ENCODE measurements at places on chromosomes 7 and 10.
A peak's percentile ranks its signal among the peaks of the same experiment; 100 is the strongest.

DNA sequence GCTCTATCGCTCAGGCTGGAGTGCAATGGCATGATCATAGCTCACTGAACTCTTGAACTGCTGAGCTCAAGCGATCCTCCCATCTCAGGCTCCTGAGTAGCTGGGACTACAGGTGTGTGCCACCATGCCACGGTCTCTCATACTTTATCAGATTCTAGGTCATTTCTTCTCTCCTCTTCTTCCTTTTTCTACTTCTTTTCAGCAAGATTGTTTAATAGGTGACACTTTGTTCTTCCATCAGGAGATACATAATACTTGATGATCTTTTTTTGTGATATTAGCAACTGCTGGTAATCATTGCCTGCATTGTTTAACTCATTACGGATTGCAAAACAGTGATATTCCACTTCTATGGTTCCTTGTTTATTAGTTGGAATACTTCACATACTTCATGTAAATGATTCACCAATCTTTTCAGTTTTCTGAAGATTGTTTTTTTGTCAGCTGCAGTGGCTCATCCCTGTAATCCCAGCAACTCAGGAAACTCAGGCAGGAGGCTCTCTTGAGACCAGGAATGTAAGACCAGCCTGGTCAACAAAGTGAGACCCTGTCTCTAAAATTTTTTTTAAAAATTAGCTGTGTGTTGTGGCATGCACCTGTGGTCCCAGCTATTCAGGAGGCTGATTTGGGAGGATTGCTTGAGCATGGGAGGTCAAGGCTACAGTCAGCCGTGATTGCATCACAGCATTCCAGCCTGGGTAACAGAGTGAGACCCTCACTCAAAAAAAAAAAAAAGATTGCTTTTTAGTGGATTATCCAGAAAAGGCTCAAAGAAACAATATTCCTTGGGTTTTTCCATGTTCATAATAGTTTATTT, 36.2 kb upstream of the CHST3 start:
- H3K36me3 ChIP-seq: peaks cover 5% of the 10 kb centered on the region
- H3K4me1 ChIP-seq: peaks cover 7% of the 10 kb centered on the region
- no peaks in the 10 kb centered on the region for H3K27me3 ChIP-seq
- H3K27ac ChIP-seq: peak overlapping the region; percentile 17
- DNase-seq: no peak
- H3K4me3 ChIP-seq: no peak overlapping the region

GRCh38 chr10:123901621-123902020, 10.0 kb upstream of the CPXM2 start:
- no peak overlapping the region for H3K4me3 ChIP-seq
- peaks cover under 1% of the 10 kb centered on the region for H3K4me1 ChIP-seq
- DNase-seq: no peak
- no peaks in the 10 kb centered on the region for H3K36me3 ChIP-seq
- H3K27ac ChIP-seq: no peak overlapping the region
- H3K27me3 ChIP-seq: peaks cover 8% of the 10 kb centered on the region

GRCh38 chr7:77223261-77223660, 23.6 kb upstream of the FGL2 start:
- peaks cover 17% of the 10 kb centered on the region for H3K4me1 ChIP-seq
- no peak overlapping the region for H3K4me3 ChIP-seq
- H3K27ac ChIP-seq: peak overlapping the region; percentile 66
- no peaks in the 10 kb centered on the region for H3K27me3 ChIP-seq

GRCh38 chr10:113752553-113752952, 1.1 kb downstream of the PLEKHS1 start:
- no peaks in the 10 kb centered on the region for H3K4me1 ChIP-seq
- no peak overlapping the region for H3K27ac ChIP-seq
- no peak for DNase-seq
- no peaks in the 10 kb centered on the region for H3K36me3 ChIP-seq
- no peak overlapping the region for H3K4me3 ChIP-seq

DNA sequence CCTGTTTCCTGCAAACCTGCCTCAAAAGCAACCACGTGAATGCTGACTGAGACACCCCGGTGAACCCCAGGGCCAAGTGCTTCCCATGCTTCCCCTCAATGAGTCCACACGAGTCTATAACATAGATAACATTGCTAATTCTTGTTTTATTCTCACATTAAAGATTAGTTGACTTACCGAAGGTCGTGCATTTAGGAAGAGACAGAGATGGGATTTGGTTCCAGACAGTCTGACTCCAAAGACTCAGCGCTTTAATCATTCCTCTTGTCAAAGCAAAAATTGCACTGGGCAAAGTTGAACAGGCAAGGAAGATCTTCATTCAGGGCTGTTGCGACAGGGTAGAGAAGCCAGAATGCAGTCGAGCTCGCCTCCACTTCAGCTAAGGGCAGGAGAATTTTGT, 435.6 kb upstream of the C7orf33 start:
- H3K27me3 ChIP-seq: peaks cover 4% of the 10 kb centered on the region
- no peaks in the 10 kb centered on the region for H3K36me3 ChIP-seq
- no peak overlapping the region for H3K4me3 ChIP-seq
- H3K4me1 ChIP-seq: no peaks in the 10 kb centered on the region

DNA sequence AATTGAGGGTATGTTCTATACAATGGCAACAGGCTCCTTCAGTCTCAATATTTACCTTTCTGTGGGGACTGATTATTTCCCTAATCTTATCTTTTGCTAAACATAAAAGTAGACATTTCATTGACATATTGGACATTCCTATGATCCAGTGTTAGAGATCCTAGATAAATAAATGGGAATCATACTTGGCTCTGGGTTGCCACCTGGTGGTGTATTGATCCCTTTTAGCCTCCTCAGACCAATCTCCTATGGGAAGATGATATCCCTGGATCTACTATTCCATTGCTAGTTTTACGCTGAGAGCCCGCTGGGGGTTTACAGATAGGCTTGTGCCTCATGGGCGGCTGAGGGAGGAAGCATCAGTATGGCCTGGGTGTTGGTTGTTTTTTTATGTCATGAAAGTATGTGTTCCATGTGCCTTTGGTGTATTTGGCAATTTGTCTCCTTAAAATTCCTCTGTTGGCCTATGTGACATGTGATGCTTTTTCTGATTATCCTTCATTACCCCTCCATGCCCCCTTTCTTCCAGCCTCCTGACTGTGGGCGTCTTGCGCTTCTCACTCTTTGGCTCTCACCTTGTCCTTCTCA, 18.8 kb downstream of the CELF2 start:
- H3K27ac ChIP-seq: no peak overlapping the region
- no peak overlapping the region for H3K4me3 ChIP-seq
- H3K4me1 ChIP-seq: no peaks in the 10 kb centered on the region
- H3K27me3 ChIP-seq: peaks cover 23% of the 10 kb centered on the region

GRCh38 chr7:86947929-86948328, 111.5 kb downstream of the ELAPOR2 start:
- H3K4me3 ChIP-seq: no peak overlapping the region
- DNase-seq: no peak
- H3K27ac ChIP-seq: no peak overlapping the region

- H3K36me3 ChIP-seq: no peaks in the 10 kb centered on the region
- no peak overlapping the region for H3K27ac ChIP-seq
- H3K4me3 ChIP-seq: no peak overlapping the region
- peak; percentile 68 for DNase-seq
Observed at GRCh38 chr10:62437696-62438095, 63.5 kb downstream of the ZNF365 start.

- H3K27me3 ChIP-seq: no peaks in the 10 kb centered on the region
- H3K36me3 ChIP-seq: no peaks in the 10 kb centered on the region
- no peak overlapping the region for H3K27ac ChIP-seq
- peaks cover 26% of the 10 kb centered on the region for H3K4me1 ChIP-seq
Observed at GRCh38 chr10:93703066-93703465, 674 bp upstream of the FRA10AC1 start.

DNA sequence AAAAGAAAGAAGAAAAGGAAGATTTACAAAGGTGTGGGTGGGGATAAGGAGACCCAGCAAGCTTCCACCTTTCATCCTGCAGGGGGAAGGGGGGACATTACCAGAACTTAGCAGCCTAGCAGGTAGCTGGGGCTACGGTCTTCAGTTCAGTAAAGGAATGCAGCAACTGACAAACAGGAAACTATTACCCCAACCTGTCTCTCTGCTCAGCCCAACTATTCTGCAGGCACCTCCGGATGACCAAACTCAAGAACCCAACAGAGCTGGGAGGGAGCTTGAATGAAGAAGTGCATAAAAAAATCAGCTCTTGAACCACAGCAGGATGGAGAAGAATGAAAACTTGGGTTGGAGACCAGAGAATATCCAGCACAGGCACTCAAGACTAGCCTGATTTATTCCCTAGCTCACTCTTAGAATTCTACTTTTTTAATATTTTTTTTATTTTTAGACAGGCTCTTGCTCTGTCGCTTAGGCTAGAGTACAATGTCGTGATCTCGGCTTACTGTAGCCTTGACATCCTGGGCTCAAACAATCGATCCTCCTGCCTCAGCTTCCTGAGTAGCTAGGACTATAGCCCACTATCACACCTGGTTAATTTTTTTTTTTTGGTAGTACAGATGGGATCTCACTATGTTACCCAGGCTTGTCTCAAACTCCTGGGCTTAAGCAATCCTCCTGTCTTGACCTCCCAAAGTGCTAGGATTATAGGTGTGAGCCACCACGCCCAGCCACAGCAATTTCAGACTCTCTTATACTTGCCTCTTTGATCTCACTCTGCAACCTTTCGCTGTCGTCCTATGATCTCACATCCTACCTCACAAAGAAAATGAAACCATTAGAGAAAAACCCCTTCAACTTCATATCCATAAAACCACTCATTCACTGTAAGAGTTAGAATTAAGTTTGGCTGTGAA, 18.5 kb upstream of the C10orf67 start:
- H3K4me1 ChIP-seq: peaks cover 43% of the 10 kb centered on the region
- peak overlapping the region; percentile 94 for H3K27ac ChIP-seq
- H3K27me3 ChIP-seq: no peaks in the 10 kb centered on the region
- peak overlapping the region; percentile 64 for H3K4me3 ChIP-seq
- H3K36me3 ChIP-seq: no peaks in the 10 kb centered on the region
- DNase-seq: peak; percentile 44

GRCh38 chr7:55043691-55044370, 25.0 kb downstream of the EGFR start:
- no peak overlapping the region for H3K4me3 ChIP-seq
- H3K4me1 ChIP-seq: no peaks in the 10 kb centered on the region
- no peak overlapping the region for H3K27ac ChIP-seq
- DNase-seq: no peak
- no peaks in the 10 kb centered on the region for H3K36me3 ChIP-seq
- H3K27me3 ChIP-seq: peaks cover 8% of the 10 kb centered on the region

DNA sequence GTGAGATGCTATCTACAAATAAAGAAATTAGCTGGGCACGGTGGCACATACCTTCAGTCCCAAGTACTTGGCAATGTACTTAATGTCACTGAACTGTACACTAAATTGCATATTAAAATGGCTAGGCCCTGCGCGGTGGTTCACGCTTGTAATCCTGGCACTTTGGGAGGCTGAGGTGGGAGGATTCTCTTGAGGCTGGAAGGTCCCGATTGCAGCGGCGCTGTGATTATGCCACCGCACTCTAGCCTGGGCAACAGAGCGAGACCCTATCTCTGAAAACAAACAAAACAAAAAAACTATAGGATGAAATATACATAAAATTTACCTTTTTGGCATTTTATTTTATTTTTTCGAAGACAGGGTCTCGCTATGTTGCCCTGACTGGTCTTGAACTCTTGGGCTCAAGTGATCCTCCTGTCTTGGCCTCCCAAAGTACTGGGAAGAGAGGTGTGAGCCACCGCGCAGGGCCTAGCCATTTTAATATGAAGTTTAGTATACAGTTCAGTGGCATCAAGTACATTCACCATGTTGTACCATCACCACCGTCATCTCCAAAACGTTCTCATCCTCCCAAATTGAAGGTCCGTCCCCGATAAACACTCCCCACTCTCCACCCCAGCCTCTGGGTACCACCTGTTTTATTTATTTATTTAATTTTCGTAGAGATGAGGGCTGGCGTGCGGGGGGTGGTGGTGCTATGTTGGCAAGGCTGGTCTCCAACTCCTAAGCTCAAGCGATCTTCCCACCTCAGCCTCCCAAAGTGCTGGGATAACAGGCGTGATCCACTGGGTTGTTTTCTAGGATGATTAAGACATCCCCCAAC, 1.3 kb upstream of the EIF3B start:
- peaks cover 42% of the 10 kb centered on the region for H3K4me1 ChIP-seq
- no peaks in the 10 kb centered on the region for H3K27me3 ChIP-seq
- peak overlapping the region; percentile 99 for H3K4me3 ChIP-seq

DNA sequence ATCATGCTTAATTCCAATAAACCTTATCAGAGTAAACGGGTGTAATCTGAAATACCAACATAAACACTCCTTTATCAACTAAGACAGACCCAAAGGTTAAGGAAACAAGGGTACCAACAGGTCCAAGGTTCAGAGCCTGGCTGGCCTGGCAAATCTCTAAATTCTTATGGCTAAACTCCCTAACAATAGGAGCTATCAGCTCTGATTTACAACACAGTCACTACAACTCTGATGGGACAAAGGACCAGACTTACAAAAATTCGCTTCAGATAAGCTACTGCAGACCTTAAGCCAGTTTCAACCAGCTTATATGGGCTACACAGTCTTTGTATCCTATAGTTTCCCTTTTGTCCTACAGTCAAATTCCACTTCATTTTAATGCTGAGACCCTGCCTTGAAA, 381.9 kb downstream of the ZWINT start:
- no peaks in the 10 kb centered on the region for H3K4me1 ChIP-seq
- no peak overlapping the region for H3K4me3 ChIP-seq
- DNase-seq: no peak
- H3K27ac ChIP-seq: no peak overlapping the region
- no peaks in the 10 kb centered on the region for H3K27me3 ChIP-seq

GRCh38 chr10:32226624-32227023, 120.3 kb downstream of the EPC1 start:
- no peak overlapping the region for H3K4me3 ChIP-seq
- no peak for DNase-seq
- H3K36me3 ChIP-seq: peaks cover 6% of the 10 kb centered on the region
- H3K27ac ChIP-seq: no peak overlapping the region

GRCh38 chr10:95260909-95261552, 29.8 kb downstream of the PDLIM1 start:
- H3K27me3 ChIP-seq: peaks cover 10% of the 10 kb centered on the region
- H3K4me1 ChIP-seq: peaks cover 7% of the 10 kb centered on the region
- no peak for DNase-seq
- H3K36me3 ChIP-seq: no peaks in the 10 kb centered on the region
- no peak overlapping the region for H3K27ac ChIP-seq
- no peak overlapping the region for H3K4me3 ChIP-seq

- no peaks in the 10 kb centered on the region for H3K4me1 ChIP-seq
- peaks cover 5% of the 10 kb centered on the region for H3K36me3 ChIP-seq
- no peak overlapping the region for H3K27ac ChIP-seq
- no peaks in the 10 kb centered on the region for H3K27me3 ChIP-seq
- no peak for DNase-seq
Observed at GRCh38 chr7:40899636-40900507, 765.1 kb downstream of the SUGCT start.

Measured in naive thymus-derived CD8-positive, alpha-beta T cell (primary cell).